Kasumi-1 (cell line): ENCODE measurements at places on chromosomes 11 and 22.

DNA sequence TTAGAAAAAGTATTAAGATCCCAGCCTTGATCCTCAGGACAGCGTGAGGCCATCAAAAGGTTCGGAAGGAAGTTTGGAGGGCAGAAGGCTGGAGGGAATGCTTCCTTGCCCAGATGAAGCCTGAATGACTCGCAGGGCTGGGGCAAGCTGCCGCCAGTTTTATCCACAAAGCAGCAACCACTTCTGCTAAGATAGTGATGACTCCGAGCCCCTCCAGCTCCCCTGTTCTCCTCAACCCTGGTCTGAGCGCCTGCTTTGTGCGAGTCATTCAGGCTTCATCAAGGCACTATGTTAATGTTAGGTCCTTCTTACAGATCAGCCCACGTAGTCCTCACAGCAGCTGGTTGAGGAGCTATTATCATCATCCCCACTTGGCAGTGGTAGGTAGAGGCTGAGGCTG is 158.8 kb downstream of the COMMD9 start:
- no peak for DNase-seq

DNA sequence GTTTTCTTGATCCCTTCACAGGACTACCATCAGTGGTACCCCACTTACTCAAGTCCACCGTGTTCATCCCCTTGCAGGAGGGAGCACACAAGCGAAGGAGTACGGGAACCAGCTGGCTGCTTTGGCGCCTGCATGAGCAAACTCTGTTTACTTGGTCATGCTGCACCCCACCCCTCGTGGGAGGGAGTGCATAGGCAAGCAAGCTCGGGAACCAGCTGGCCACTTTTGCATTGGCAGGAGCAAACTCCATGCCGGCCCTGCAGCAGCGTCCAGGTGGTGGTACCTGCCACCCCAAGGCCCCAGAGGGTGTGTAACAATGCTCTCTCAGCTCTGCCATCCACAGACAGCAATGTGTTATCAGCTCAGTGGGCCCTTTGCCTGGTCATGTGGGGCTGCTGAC is 737.8 kb downstream of the FAM181B start:
- DNase-seq = no peak

- peak; percentile 39 for DNase-seq
These were observed 39.3 kb upstream of the LRRC4C start for GRCh38 chr11:41498726-41499125.

DNA sequence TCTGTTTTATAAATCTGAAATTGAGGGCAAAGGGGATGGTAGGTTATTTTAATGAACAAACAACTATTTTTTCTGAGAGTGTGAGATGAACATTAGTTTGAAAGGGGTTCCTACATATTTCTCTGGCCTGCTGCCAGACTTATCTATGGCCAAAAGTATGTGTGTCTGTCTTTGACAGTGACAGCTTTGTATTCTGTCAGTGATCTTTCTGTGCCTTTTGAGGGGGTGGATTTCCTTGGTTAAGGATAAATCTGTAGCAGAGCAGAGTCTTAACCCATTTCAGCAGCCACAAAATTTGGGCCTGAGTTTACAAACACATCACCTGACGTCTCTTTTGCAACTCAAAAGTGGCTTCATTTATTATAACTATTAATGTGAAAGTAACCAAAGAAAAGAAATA is 30.9 kb downstream of the ZFTA start:
- no peak for DNase-seq

GRCh38 chr11:126443120-126443519 is 87.6 kb downstream of the ST3GAL4 start:
- no peak for DNase-seq

- DNase-seq = no peak
These were observed 28.4 kb upstream of the NECTIN1 start for GRCh38 chr11:119757378-119757777.

- no peak for DNase-seq
These were observed 140.4 kb upstream of the ARHGAP42 start for GRCh38 chr11:100546714-100547113.
